Subcutaneous adipose tissue (tissue), 4 donors: ENCODE measurements at places on chromosomes 16 and 17. TPM values are rescaled to one million over a fixed set of nuclear protein-coding genes. Genes with fewer than 3 reads are reported as not detected.

Gene KRTAP2-2
- not detected for total RNA-seq

Gene PRSS21
- total RNA-seq = not detected

Gene RHBDL1
- 1.7 TPM for total RNA-seq

Gene ARHGDIG
- not detected for total RNA-seq

Gene DGKE
- total RNA-seq = 10.6 TPM

Gene TPSD1
- 14.3 TPM for total RNA-seq

Gene SPIRE2
- total RNA-seq = 2.7 TPM

Gene PRCD
- 10.7 TPM for total RNA-seq

Gene NOG
- 0.34 TPM for total RNA-seq

Gene YBX2
- total RNA-seq = 0.82 TPM

Gene STH
- total RNA-seq = not detected

Gene AIPL1
- not detected for total RNA-seq

Gene SLC13A5
- not detected for total RNA-seq

Gene TMEM92
- not detected for total RNA-seq

Gene SLC38A8
- not detected for total RNA-seq

Gene RPL23
- total RNA-seq = 2,756 TPM

Gene ALOX15B
- 14.5 TPM for total RNA-seq

Gene PYY
- not detected for total RNA-seq

Gene ANKS3
- total RNA-seq = 12.7 TPM

Gene IRX3
- 4.6 TPM for total RNA-seq

Gene GHDC
- 18.8 TPM for total RNA-seq

Gene MARVELD3
- total RNA-seq = not detected

Gene SLC6A4
- 1.3 TPM for total RNA-seq

Gene MRM1
- 4.6 TPM for total RNA-seq

Gene KRT33A
- not detected for total RNA-seq

Gene CALB2
- 297 TPM for total RNA-seq

Gene ZNF785
- total RNA-seq = 2.9 TPM

Gene CHST5
- total RNA-seq = not detected

Gene FKBP10
- total RNA-seq = 13.7 TPM

Gene IL17C
- total RNA-seq = not detected

Gene CLEC3A
- not detected for total RNA-seq

Gene KDM8
- total RNA-seq = 4.4 TPM
